NCI-H774 (cell line): ENCODE measurements at places on chromosomes 1 and 21.

- DNase-seq: no peak
These were observed 38.5 kb downstream of the MSTO1 start for GRCh38 chr1:155648207-155649147.

DNA sequence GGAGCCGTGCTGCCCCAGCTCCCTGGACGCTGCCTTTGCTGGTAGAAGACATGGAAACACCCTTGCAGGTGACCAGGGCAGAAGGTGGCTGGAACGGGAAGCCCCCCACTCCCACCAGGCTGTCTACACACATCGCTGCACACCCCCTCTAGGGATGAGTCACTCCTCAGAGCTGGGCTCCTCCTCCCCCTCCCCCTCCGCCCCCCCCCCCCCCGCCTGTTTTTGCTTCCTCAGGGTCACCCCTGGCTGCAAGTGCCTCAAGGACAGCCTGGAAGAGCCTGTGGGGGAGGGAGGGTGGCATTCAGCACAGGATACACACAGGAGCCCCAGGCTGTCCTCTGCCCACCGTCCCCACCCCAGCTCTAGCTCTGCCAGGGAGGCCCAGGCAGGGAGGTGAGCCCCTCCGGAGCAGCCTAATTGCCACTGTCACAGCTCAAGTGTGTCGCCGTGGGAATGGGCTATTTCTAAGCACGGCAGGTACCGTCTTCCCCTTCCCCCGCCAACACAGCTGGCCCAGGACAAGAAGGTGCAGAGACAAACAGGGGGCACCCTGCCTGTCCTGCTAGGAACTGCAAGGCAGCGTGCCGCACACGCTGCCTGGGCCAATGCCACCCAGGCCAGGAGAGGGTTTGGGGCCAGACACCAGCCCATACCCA, 2.5 kb downstream of the FNDC10 start:
- DNase-seq: no peak

- peak; percentile 16 for DNase-seq
These were observed 4.1 kb upstream of the AHCYL1 start for GRCh38 chr1:109980324-109981003.

DNA sequence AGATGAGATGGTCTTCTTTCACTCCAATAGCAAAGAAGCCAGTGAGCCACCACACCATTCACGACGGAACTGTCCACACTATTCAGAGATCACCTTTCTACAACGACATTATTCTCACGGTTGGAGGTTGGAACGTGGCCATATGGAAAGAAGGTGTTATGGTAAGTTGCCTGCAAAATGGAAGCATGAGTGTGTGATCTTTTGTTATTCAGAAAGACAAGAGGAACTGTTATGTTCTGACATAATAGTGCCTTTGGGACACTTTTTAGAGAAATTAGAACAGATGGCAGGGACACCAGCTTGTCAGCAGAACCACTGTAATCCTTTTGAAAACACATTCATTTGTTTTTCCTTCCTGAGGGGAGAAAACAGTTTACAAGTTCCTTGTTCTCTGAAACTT, 75.8 kb upstream of the MCOLN3 start:
- no peak for DNase-seq

- no peak for DNase-seq
These were observed 104.4 kb upstream of the USP25 start for GRCh38 chr21:15625363-15625762.

- no peak for DNase-seq
These were observed 662.3 kb upstream of the CAMK1G start for GRCh38 chr1:208921259-208921658.

- no peak for DNase-seq
These were observed 627 bp upstream of the DLGAP3 start for GRCh38 chr1:34929853-34930701.

GRCh38 chr1:201426479-201427310, 5.2 kb upstream of the TNNI1 start:
- no peak for DNase-seq

GRCh38 chr1:25098717-25099116, 133.6 kb downstream of the SYF2 start:
- no peak for DNase-seq

DNA sequence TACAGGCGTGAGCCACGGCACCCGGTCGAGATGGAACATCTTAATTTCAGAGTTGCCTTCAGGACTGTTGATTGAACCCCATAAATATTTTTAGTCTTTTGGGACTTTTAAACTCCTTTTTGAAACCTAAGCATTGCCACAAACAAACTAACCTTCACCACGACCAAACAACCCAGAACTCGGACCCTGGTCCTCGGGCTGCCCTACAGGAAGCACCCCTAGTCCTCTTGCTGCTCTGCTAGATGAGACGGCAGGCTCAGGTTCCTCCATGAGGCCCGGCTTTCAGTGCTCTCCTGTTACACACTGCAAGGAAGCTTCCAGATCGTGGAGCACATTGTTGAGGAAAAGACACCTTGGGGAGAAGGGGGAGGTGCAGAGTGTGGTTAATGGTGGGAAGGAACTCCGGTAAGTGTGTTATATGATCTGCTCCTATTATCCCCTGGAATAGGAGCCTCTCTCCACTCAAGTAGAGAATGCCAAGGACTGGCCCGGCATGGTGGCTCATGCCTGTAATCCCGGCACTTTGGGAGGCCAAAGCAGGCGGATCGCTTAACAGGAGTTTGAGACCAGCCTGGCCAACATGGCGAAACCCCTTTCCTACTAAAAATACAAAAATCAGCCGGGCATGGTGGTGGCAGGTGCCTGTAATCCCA, 5.7 kb downstream of the EPHX1 start:
- DNase-seq: no peak

DNA sequence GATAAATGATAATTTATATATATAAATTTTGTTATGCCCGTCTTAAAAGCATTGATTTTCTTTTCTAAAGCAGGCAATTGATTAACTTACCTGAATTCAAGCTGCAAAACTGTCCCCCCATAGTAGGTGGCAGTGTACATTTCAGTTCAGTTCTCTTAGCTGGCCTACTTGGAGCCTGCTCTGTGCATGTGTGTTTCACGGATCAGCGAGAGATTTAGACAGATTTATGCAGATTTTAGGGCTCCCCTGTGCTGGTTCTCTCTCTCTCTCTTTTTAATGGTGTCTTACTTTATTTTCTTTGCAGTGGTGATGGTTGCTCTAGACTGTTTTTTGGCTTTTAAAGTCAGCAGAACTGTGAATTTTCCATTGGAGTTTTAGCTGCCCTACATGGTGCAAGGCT, 30.7 kb downstream of the CLIC4 start:
- no peak for DNase-seq

GRCh38 chr1:1115136-1115785, 628 bp downstream of the C1orf159 start:
- no peak for DNase-seq

- no peak for DNase-seq
These were observed 1.9 kb upstream of the ID3 start for GRCh38 chr1:23561076-23561812.

- DNase-seq: no peak
These were observed 457.8 kb upstream of the DAB1 start for GRCh38 chr1:57881639-57882038.

GRCh38 chr1:115839029-115839678, 1.8 kb downstream of the NHLH2 start:
- no peak for DNase-seq

DNA sequence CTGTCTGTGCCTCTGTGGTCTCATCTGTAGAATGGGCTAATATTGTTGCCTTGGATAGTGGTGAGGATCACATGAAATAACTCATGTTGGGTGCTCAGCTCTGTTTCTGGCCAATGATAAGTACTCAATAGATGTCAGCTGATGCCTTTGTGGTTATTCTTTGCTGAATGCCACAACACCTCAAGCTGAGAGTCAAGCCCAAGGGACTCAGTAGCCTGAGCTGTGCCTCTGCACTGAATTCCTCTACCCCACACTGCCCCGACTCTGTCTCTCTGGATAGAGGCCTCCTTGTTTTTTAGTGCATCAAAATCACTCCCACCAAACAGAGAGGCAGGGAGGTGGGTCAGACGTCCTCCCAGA, 196.1 kb upstream of the VAMP3 start:
- no peak for DNase-seq

DNA sequence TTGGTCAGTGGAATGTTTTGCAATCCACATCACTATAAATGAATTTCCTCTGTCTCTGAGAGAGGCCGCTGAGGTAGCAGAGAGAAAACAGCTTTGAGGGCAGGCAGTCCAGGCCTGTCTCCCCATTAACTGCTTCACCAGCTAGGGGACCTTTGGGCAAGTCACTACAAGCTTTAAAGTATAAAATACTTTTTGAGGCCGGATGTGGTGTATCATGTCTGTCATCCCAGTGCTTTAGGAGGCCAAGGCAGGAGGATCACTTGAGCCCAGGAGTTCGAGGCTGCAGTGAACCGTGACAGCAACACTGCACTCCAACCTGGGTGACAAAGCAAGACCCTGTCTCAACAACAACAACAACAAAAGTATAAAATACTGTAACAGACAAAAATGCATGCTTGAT, 6.4 kb downstream of the IL6R start:
- no peak for DNase-seq

DNA sequence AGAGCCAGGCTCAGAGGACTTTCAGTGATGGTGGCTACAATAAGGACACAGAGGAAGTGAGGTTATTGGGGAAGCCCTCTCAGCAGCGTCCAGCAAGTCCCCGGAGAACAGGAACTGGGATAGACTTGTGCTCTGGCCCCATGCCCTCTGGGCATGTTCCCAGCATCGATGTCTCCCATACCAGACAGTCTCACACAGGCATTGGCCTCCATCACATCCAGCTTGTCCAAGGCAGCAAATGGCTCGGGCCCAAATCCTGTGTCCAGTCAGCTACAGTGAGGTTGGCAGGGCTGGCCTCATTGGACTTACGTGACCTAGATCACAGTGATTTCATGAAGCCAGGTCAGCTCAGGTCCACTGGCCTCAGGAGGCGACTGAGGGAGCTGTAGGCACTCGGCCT, 19.6 kb upstream of the TMEM54 start:
- no peak for DNase-seq

- DNase-seq: no peak
These were observed 377.1 kb downstream of the NPHP4 start for GRCh38 chr1:5615076-5615475.

DNA sequence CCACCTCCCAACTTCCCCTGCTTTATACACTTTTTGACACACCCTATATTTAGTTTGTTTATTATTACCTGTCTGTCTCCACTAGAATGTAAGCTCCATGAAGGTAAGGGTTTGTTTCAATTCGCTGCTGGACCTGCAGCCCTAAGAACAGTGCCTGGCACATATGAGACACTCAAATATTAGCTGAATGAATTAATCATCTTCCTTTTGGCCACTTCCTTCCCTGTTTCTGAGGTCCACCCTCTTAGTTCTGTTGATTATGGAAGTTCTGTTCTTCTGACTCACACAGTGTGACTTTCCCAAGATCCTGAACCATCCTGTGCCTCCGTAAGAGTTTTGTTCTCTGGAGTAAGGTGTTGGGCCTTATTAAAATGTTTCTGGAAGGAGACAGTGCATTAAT, 40.4 kb upstream of the GJA5 start:
- no peak for DNase-seq

- DNase-seq: no peak
These were observed 28.5 kb upstream of the PTGS2 start for GRCh38 chr1:186708694-186709097.

GRCh38 chr1:218400624-218401023, 55.5 kb downstream of the TGFB2 start:
- no peak for DNase-seq

- DNase-seq: no peak
These were observed 20.8 kb upstream of the SCYL3 start for GRCh38 chr1:169914531-169914930.

DNA sequence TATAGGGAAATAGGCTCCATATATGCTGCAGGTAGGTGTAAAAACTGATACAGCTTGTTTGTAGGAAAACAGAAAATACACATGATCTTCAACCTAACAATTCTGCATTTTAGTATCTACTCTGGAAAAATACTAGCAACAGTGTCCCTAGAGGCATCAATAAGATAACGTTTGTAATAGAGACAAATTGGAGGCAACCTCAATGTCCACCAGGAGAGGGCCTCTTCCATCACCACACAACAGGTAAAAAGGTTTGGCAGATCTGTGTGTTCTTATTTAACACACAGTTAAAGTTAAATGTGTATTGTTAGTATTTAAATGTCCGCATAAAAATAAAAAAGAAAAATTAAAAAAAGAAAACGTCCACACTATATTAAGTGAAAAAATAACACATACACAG, 5.4 kb downstream of the EIF2D start:
- DNase-seq: no peak

GRCh38 chr1:198638894-198639635, at the start of gene PTPRC:
Gene PTPRC (plus strand): TSS chr1:198639040. CDS start chr1:198639269, 229 bp downstream.
- no peak for DNase-seq

DNA sequence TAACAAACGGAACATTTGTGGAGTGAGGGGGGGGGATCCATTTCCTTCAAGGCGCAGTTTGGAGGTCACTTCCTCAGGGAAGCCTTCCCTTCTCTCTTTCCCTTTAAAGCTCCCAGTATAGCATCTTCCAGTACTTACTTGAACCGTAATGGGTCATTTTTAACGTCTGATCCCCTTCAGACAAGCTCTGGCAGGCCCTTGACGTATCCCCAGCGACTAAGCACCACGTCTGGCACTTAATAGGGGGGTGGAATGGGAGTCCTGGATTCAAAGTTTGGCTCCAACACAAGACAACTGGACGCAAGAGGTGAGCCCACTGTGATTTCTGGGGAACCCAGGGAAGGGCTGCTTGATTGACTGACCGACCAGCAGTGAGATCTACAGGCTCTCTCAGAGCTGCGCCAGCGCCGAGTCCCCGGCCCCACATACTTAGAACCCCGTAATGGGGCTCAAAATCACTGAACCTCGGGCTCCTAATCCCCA, 441 bp downstream of the YARS1 start:
- peak; percentile 40 for DNase-seq

DNA sequence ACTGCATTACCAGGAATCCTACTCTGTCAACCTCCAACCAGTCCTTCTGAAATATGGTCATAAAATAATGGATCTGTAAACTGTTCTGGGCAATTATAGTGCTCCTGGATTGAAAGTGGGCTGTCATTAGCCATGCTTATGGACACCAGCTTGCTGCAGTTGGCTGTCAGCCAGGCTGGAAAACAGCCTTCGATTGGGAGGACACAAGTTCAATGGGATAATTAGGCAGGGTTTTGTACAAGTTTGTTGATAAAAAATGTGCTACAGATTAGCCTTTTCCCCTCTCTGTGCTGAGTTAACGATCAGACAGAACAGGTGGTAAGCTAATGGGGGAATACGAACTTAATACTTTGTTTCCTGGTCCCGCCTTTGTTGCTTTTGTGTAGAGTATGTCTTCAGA, 413.9 kb downstream of the DUSP10 start:
- DNase-seq: peak; percentile 94

- no peak for DNase-seq
These were observed 21.5 kb upstream of the TMCO2 start for GRCh38 chr1:40226192-40226591.

DNA sequence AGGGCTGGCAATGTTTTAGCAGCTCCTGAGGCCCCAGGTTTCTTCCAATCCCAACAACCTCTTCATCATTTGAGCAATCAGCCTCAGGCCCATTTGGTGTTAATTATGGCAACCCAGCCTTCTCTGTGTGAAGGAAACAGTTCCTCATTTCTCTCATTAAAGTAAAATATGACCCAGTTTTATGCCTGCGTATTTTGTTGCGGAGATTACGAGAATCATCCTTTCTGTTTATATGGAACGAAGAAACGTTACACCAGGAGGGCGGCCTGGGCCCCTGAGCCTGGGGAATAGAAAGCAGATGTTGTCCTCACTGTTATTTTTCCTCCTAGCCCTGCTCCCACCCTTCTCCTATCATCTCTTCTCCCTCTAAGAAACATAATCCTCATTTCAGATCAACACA, 332.2 kb upstream of the USP24 start:
- no peak for DNase-seq

GRCh38 chr21:35614396-35614921, 445.9 kb downstream of the SETD4 start:
- no peak for DNase-seq
